Stimulated activated CD8-positive, alpha-beta memory T cell treated with anti-CD3 and anti-CD28 coated beads, Interleukin-4, amount 100 ng/mL, for 48 hours (primary cell): ENCODE measurements at places on chromosomes 7 and 10.
A peak's percentile ranks its signal among the peaks of the same experiment; 100 is the strongest.

GRCh38 chr10:123743441-123744223 is 77.5 kb downstream of the GPR26 start:
- DNase-seq, result no peak

DNA sequence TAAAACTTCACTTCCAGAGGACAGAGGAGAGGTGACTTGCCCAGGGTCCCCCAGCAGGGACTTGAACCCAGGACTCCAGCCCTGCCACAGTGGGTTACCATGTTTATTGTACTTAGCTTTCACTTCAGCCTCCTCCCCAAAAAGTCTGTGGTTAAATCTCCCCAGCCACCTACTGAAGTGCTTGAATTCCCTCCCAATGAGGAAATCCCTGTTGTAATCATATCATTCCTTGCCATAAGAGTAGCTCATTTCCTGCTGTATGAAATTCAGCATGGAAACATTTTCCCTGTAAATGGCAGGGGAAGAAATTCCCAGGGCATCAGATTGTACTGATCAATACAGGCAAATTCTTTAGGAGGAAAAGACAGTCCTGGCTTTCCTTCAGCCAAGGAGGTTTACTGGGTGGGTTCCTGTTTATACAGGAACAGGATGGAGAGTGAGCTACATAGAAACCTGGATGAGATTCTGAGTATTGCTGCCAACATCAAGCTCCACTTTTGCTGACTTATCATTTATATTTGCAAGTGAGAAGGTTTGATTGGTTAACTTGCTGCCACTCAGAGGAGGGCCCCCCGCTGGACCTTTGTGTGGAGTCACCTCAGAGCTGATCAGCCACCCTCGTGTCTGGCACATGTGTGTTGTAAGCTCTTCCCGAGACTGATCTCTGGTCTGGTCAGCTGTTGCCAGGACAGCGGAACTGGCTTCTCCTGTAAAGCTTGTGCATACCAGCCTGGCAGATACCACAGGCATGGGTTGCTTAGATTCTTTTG is 16.4 kb upstream of the PDZD8 start:
- no peak for DNase-seq

GRCh38 chr7:24871770-24872169 is 108.2 kb downstream of the OSBPL3 start:
- DNase-seq, result no peak

DNA sequence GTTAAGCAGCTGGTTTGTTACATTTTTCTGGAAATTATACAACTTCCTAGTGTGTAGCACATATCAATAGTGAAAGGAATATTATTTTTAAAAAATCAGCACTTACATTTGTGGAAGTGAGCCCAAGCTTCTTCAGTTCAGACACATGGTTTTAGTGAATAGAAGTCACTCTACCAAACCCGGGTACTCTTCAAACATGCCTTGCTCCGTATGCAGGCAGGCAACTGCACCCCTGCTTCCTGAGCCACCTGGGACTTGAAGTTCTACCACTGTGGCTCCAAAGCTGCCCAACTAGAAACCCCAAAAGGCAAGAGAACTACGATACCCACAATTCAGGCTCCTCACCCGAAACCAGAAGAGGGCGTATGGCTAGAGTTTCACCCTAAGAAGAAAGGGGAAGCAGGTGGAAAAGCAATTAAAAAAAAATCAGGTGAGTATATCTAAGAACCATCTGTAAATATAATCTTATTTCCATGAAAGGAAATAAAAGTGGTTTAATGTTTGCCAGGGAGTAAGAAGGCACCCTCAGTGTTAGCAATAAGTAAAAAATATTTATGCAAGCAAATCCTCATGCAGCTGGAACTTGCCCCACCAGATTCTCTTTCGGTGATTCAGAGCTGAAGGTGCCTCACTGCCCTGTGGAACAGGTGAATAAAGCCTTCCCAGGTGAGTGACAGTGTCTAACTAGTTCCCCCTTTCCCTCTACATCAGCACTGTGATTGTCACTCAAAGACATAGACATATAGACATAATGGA is at the start of gene MACC1:
MACC1 (minus strand) TSS at position 192 of the 756 bp plus-strand sequence. CDS start 55,522 bp downstream, outside the sequence.
- DNase-seq, result no peak

DNA sequence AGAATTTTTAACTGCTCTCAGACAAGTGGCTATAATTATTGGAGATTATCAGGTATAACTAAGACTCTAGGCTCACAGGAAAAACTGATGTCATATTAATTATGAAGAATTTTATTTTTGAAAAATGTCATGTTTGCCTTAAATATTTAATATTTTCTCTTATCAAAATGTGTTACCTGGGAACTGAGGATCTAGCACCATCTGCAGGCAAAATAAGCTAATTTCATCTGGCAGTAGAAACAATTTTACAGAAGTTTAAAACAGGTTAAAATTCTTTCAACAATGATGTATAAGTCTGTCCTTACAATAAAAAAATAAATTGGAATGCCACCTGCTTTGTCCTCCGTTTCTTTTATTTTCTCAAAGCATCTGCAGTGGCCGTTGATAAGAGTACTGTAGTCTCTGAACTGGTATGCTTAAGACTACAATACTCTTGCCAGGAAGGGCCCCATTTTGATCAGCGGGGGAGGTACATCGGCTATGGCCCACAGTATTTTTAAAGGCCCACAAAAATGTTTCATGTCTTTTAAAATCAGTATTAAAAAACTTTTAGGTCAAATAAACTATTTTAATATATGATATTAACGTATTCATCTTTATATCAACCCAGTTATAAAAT is 81.3 kb downstream of the VWDE start:
- no peak for DNase-seq

DNA sequence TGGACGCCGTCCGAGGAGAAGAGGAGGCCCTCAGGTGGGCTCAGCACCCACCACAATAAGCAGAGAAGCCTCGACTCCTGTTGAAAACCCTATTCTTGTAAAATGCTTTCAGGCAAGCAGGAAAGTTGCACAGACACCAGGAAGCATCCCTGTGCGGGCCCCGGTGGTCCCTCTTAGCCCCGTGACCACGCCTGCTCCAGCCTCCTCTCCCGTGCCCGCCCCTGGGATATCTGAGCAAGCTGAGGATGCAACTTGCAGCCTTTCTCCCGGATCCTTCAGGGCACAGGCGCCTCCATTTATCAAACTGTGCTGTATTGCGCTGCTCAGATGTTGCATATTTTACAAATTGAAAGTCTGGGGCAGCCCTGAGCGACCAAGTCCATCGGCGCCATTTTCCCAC is 72.7 kb downstream of the CFAP46 start:
- peak; percentile 1 for DNase-seq

DNA sequence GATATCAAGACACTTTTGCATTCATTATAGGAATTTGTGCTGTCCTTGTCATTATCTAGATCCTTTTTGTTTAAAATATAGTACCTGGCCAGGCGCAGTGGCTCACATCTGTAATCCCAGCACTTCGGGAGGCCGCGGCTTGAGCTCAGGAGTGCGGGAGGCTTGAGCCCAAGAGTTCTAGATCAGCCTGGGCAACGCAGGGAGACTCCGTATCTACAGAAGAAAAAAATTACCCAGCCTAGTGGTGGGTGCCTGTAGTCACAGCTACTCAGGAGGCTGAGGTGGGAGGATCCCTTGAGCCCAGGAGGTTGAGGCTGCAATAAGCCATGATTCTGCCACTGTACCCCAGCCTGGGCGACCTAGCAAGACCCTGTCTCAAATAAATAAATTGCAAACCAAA is 621 bp upstream of the MORN4 start:
- DNase-seq, result peak; percentile 32

DNA sequence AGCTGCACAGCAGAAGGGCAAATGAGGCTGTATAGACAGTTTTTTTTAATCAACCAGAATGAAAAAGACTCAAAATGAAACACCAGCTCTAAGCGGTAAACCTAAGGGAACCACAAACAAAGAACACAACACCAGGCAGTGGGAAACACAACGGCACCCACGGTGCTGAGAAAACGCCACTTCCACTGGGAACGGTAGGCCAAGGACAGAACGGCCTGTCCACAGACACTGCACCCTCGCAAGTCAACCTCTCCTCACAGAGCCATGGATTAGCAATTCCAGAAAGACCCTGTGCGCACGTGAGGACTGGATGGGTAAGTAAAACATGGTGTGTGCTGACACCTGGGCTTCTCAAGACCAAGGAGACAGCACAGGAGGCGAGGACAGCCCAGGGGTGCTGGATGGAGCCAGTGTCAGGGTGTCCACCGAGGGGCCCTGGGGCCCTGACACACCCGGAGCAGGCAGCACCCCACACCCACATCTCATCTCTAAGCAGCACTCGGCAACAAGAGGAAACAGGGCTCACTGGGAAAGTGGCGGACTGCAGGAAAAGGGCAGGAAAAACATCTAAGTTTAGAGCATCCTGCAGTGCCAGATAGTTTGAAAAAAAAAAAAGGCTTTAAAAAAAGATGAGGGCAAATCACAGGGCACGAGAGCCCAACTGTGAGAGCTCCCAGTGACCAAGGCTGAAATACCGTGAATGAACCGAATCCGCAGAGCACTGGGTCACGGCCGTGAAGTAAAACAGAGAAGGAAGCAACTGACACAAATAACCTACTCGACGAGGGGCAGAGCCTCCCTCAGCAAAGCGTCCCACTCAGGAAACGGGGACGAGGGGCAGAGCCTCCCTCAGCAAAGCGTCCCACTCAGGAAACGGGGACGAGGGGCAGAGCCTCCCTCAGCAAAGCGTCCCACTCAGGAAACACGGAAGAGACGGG is 120.2 kb downstream of the MAD1L1 start:
- DNase-seq, result no peak

DNA sequence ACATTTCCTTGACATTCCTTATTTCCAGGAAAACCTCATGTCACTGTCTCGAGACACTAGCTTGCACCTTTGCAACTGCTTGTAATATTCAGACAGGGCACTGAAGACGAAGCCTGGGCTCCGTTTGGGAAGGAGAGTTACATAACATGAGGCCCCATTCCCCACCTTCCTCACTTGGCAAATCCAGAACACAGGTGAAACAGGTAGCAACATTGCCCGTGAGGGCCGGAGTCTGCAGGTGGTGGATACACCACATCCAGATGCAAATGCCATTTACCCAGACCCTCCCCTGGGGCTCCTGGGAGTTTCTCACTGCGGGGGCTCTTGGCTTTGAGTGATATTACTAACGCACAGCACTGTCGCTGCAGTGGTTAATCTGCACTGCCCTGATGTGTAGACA is 491.0 kb downstream of the PTPRN2 start:
- DNase-seq, result no peak

- no peak for DNase-seq
Measured at GRCh38 chr10:73875139-73875475, 752 bp upstream of the CAMK2G start.

- no peak for DNase-seq
Measured at GRCh38 chr10:7534480-7534852, 123.6 kb upstream of the SFMBT2 start.

DNA sequence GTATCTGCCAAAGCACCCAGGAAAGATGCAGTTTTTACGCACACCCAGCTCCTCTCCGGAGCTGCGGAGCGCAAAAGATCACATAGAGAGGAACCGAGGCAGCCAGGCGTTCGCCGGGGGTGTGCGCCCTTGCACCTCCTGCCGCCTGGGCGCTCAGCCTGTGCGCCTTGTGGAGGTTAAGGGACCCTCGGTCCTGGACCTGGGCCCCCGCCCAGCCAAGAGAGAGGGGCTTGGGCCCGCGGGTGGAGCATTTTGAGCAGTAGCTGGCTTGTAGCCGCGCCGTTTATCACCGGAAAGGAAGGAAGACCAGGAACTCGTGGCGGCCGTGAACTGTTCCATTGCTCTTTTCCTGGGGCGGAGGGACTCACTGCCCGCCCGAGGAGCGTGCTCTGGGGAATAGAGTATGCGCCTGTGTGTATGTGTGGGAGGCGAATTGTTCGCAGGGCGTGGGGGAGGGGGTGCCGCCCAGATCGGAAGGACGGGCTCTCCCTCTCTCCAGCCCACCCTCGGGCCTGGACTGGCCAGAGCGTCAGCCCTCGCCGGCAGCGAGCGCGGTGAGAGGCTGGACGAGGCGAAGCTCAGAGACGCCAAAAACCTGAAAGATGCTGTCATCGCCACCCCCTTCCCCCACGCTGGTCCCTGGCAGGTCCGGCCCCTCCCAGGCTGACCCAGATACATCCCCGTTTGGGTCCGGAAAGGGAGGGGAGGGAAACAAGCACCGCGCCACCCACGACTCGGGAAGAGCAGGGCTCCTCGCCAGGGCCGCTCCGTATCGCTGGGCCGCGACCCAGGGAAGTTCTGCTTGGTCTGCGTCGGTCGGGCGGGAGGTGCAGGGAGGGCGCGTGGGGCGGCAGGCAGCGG is 1.2 kb upstream of the WNT2 start:
- no peak for DNase-seq

DNA sequence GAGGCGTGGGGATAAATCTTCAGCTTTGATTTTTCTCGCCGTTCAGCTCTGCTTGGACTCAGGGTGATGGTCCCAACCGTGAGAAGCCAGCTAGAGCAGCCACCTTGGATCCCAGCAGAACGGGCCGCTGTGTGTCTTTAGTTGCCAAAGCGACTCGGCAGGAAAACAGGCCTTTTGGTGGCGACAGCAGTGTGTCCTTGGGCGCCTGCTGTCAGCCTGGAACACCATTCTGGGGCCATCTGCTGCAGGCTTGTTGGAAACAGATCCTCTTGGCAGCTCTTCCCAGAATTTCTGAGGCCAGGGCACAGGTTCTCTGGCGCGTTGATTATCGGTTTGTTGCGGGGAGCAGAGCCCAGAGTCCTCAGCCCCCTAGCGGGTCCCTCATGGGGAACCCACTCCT is 97.6 kb downstream of the CUX1 start:
- no peak for DNase-seq

GRCh38 chr7:47432671-47433563 is 149.0 kb downstream of the TNS3 start:
- DNase-seq, result no peak

DNA sequence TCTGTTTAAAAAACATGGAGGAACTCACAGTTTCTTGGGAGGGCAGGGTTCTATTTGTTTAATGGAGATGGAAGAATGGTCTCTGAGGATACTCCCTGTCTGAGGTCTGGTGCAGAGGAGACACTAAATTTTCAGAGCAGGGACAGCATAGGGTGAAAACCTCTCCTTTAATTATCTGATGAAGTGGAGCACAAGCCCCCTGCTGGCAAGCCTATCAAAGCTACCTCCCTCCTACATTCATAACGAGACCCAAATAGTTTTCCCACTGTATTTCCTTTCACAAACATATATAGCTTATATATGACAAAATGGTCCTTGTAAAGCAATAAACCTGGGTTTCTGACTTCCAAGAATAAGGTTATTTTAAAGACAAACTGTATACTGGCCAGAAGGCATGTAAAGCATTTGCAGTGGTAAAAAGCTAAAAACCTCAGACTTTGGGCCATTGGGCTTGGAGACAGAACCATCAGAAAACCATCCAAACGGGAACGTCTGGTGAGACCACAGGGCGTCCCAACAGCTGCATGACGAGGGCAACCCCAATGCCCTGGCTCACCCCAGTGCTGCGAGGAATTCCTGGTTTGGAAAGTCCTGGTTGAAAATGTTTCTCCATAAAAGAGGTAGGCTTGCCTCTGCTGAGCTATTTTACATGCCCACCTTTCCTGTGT is 201.3 kb downstream of the FANK1 start:
- DNase-seq, result no peak

DNA sequence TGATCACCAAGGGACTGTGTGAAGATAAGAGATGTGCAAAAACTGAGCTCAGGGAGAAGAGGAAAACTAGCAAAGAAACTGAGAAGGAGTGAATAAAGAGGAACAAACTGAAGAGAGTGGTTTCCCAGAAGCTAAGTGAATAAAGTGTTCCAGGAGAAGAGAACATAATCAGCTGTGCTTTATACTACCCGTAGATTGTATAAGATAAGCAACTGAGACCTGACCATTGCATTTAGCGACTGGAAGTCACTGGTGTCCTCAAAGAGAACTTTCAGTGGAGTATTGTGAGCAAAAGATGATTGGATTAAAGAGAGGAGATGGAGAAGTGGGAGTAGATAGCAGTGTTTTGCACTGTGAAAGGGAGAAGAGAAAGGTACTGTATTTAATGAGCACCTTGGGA is 14.6 kb downstream of the PHTF2 start:
- no peak for DNase-seq
